ENCODE measurements at places on chromosomes 7 and 10.
A peak's percentile ranks its signal among the peaks of the same experiment; 100 is the strongest.

DNA sequence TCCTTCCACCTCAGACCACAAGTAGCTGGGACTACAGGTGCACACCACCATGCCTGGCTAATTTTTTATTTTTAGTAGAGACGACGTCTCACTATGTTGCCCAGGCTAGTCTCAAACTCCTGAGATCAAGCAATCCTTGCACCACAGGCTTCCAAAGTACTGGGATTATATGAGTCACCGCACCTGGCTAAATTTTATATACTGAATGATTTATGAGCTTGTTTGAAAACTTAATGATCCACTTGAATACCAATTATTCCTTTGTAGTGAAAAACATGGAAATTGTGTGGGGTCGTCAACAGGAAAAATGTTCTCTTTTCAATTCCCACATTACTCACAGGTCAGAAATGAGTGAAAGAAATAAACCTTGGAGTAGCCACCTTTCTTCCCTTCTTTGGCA is 31.3 kb downstream of the RAPGEF5 start:
- H3K27ac ChIP-seq = no peak overlapping the region
- peaks cover 27% of the 10 kb centered on the region for H3K4me1 ChIP-seq
- H3K4me3 ChIP-seq = no peak overlapping the region
- DNase-seq = no peak
- H3K36me3 ChIP-seq = no peaks in the 10 kb centered on the region

DNA sequence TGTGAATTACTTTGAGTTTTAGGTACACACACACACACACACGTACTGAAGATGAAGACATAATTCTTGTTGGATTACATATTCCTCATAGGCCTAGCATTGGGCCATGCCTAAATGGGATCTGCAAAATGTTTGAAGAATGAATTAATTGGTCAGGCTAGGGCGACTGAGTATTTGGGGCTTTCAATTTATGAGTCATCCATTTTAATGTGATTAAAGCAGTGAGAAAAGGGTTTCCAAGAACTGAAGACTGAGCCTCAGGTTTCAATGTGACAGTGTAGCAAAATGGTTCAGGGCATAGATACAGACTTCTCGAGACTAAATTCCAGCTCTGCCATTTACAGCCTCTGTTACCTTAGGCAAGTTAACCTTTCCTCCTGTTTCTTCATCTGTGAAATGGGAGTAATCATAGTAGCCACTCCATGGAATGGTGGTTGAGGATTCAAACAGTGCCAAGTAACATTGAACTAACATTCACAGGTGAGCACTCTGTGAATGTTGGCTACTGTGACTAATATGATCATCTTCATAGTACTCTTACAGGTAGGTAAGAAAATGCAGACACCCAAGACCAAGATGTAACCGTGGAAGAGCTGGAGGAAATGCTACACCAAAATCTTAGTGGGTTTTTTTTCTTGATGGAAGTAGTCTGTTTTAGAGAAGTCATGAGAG is 7.6 kb downstream of the BPGM start:
- peaks cover 10% of the 10 kb centered on the region for H3K4me1 ChIP-seq
- H3K27me3 ChIP-seq = no peaks in the 10 kb centered on the region
- no peak overlapping the region for H3K27ac ChIP-seq
- H3K36me3 ChIP-seq = no peaks in the 10 kb centered on the region

DNA sequence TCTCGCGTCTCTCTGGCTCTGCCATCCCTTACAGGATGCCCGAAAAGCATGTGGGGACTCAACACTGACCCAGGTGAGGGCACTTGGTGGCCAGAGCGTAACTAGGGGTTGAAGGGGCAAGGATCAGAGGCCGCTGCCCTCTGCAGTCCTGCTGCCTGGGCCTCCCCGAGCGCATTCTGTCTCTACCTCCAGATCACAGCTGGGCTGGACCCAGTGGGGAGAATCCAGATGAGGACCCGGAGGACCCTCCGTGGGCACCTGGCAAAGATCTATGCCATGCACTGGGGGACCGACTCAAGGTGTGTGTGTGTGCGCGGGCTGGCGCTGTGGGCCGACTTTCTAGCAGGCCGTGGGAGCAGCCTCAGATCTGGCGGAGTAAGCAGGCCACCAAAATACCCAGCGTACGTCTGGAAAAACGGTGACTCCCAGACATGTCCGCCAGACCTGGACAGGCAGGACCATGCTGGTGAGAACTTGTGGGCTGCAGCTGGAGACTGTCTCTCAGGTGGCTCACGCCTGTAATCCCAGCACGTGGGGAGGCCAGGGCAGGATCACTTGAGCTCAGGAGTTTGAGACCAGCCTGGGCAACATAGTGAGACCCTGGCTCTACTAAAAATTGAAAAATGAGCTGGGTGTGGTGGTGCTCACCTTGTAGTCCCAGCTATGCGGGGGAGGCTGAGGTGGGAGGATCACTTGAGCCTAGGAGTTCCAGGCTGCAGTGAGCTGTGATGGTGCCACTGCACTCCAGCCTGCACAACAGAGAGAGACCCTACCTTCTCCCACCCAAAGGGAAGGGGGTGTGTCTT is 3.2 kb downstream of the GNB2 start:
- peaks cover 2% of the 10 kb centered on the region for H3K27me3 ChIP-seq
- peak overlapping the region; percentile 68 for H3K4me3 ChIP-seq
- peak overlapping the region; percentile 91 for H3K27ac ChIP-seq
- DNase-seq = no peak
- peaks cover 22% of the 10 kb centered on the region for H3K4me1 ChIP-seq

GRCh38 chr7:28165961-28166955 is 14.3 kb downstream of the JAZF1 start:
- no peaks in the 10 kb centered on the region for H3K27me3 ChIP-seq
- peak overlapping the region; percentile 36 for H3K27ac ChIP-seq
- peaks cover 17% of the 10 kb centered on the region for H3K4me1 ChIP-seq
- DNase-seq = no peak

- DNase-seq = no peak
- H3K4me3 ChIP-seq = no peak overlapping the region
- H3K36me3 ChIP-seq = no peaks in the 10 kb centered on the region
Measured at GRCh38 chr7:148304456-148304855, 286.1 kb upstream of the C7orf33 start.

- no peak overlapping the region for H3K4me3 ChIP-seq
- no peaks in the 10 kb centered on the region for H3K27me3 ChIP-seq
- H3K36me3 ChIP-seq = no peaks in the 10 kb centered on the region
- H3K4me1 ChIP-seq = peaks cover 26% of the 10 kb centered on the region
Measured at GRCh38 chr7:68730194-68730593, 868.1 kb upstream of the AUTS2 start.

DNA sequence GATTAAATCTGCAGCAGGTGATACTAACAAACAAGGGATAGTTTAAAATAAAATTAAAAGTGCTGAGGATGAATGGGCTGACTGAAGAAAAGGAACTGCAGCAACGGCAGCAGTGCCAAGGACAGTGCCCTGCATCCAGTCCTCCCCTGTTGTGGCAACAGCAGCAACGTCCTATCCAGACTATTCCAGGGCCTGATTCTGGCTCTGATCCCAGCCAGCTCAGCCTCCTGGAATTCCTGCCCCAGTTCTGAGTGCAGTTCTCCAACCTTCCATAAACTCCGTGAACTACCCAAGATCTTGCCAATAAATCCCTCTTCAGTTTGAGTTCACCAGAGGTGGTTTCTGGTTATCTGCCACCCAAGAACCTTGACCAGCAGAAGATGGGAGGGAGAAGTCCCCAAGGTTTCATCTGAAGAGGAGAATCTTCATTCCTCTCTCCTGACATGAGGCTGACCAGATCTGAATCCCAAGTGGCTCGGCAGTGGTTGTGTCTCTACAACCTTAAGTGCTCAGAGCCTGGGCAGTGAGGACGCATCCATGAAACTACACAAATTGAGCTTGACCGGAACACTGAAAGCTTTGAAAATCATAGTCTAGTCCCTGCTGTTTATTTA is 115.8 kb downstream of the SORBS1 start:
- no peak for DNase-seq
- no peak overlapping the region for H3K4me3 ChIP-seq
- H3K27ac ChIP-seq = peak overlapping the region; percentile 53
- no peaks in the 10 kb centered on the region for H3K36me3 ChIP-seq
- peaks cover 31% of the 10 kb centered on the region for H3K4me1 ChIP-seq

DNA sequence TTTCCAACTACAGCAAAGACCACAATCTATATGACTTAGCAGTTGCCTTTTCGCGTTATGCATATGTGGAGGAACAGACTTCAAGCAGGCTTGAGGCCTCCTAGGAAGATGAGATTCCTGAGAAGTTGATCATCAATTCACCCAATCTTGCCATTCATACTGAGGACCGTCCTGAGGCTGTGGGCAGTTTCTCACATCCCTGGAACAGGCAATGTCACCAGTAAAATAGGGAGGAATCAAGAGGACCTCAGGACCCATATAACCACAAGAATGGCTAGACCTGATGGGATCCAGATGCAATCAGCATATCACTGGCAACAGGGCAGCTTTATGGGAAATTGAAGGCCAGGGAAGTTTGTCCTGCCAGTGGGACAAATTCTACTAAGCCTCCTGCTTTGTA is 17.3 kb downstream of the KDM7A start:
- no peak overlapping the region for H3K4me3 ChIP-seq
- no peaks in the 10 kb centered on the region for H3K27me3 ChIP-seq
- DNase-seq = no peak
- no peak overlapping the region for H3K27ac ChIP-seq

Measured in mesothelial cell of epicardium (in vitro differentiated cells).